ENCODE measurements at places on chromosomes 4 and X.
A peak's percentile ranks its signal among the peaks of the same experiment; 100 is the strongest.

GRCh38 chr4:173146456-173146855, 22.2 kb upstream of the GALNT7 start:
- no peak for DNase-seq

GRCh38 chrX:7983581-7983980, 56.4 kb upstream of the PNPLA4 start:
- no peak for DNase-seq

DNA sequence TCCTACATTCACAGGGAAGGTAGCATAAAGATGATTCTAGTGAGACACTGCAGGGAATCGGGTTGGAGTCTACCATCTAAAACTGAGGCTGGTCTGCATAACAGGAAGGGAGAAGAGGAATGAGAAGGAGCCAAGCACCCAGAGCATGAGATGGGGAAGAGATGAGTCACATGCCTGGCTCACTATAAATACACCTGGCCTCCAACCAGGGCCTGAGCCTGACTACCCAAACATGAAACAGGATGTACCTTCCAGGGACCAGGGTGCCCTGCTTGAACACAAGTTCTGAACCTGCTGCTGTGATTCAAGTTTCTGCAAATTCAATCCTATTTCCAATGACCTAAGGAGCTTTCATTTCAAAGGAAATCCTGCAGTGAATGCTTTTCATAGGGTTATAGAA, 24.9 kb downstream of the CD99L2 start:
- no peak for DNase-seq

DNA sequence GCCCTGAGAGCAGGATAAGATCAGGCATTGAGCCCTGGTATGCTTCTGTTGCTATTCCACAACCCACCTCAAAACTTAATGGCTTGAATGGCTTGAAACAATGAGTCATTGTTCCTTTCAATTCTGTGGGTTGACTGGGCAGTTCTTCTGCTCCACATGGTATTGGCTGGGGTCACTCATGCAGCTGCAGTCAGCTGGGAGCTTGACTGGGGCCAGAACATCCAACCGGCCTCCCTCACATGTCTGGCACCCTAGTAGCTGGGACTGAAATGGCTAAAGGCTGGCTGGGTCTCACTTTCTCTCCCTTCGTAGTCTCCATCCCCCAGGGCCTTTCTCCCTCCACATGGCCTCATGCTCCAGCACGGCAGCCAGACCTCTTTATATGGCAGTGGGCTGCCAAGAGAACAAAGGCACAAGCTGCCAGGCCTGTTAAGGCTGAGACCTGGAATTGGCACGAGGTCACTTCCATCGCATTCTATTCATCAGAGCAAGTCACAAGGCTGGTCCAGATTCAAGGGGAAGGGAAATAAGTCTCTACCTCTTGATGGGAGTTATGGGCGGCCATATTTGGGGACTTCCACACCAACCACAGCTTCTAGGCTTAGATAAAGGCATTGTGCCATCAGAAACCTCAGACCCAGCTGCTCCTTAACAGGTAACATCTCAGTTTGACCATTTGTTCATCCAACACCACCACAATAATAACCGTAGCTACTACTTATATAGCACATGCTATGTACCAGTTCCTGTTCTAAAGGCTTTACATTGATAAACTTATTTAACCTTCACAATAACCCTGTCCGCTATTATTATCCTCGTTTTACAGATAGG, 159.7 kb upstream of the ATP6AP2 start:
- DNase-seq: peak; percentile 25

- DNase-seq: no peak
Observed at GRCh38 chr4:174144106-174144505, 139.4 kb downstream of the FBXO8 start.

GRCh38 chr4:155426953-155427352, 50.2 kb upstream of the MAP9 start:
- DNase-seq: peak; percentile 28

DNA sequence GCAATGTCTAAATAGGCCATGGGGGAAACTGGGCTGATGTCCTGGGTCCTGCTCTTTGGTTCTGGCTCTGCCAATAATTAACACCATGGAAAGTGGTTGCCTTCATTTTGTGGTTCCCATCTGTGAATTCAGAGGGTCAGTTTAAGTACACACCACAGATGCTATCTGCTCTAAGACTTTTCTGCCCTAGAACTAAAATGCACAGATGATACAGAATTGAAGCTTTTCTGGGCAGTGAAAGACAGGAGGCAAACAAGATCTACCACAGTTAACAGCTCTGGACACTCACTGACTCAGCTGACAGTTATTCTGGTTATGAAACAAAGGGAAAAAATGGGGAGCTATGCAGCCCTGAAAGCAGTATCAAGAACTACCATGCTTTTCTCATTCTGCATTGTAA, 37.3 kb downstream of the APBB2 start:
- DNase-seq: no peak

- DNase-seq: no peak
Observed at GRCh38 chrX:103439161-103439560, 62.8 kb downstream of the BEX3 start.

DNA sequence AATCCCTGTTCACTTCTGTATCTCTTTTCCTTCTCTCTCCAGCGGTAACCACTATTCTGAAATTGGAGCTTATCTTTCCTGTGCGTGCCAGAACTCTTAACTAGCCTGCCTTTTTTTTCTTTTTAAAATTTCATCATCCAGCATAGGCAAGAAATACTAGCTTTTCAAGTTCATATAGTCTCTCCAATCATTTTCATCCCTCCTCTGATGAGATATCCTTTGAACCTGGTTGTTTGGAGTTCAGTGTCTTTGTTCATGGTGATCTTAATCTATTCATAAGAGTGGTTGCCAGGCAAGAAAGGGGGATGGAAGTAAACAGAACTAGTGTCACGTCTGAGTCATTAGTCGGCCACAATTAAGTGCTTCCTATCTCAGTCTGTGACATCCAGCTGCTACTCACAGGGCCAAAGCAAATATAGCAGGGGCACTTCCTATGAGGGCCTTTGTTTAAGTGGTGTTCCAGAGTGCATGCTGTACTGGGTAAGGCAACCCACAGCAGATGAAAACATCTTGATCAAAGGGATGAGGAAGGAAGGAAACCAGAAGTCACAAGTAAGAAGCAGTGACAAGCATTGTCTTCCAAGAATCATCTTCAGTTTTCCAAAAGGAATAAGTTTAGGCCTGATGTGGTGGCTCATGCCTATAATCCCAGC, 56.4 kb upstream of the XIAP start:
- DNase-seq: no peak

DNA sequence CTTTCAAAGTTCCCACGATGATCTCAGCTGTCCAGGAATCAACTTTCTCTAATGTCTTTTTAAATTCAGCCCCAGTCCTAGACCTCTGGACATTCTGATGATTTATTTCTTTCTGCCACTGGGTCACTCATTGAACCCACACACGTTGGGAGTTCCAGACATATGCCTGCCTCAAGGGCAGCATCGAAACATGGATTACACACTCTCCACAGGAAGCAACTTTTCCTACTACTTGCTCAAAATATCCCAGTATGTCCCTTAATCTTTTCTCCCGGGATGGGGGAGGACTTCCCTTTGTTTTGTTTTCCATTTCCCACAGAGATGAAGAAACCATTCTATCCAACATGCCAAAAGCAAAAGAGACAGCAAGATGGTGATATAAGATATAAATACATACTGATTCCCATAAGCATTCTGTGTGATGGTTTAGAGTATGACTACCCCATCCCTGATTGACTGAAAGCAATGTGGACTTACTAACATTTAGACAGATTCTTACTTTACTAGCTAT, 79.8 kb upstream of the PPARGC1A start:
- DNase-seq: no peak

GRCh38 chrX:3066555-3066954, 25.3 kb downstream of the ARSF start:
- no peak for DNase-seq

GRCh38 chr4:48255072-48255958, 14.3 kb downstream of the TEC start:
- DNase-seq: no peak
